ENCODE measurements at places on chromosomes 2 and 18.
A peak's percentile ranks its signal among the peaks of the same experiment; 100 is the strongest.

- H3K36me3 ChIP-seq: no peaks in the 10 kb centered on the region
- peak overlapping the region; percentile 48 for H3K4me3 ChIP-seq
- H3K27me3 ChIP-seq: no peaks in the 10 kb centered on the region
- H3K27ac ChIP-seq: peak overlapping the region; percentile 96
Measured at GRCh38 chr18:3453540-3454364, 3.8 kb downstream of the TGIF1 start.

DNA sequence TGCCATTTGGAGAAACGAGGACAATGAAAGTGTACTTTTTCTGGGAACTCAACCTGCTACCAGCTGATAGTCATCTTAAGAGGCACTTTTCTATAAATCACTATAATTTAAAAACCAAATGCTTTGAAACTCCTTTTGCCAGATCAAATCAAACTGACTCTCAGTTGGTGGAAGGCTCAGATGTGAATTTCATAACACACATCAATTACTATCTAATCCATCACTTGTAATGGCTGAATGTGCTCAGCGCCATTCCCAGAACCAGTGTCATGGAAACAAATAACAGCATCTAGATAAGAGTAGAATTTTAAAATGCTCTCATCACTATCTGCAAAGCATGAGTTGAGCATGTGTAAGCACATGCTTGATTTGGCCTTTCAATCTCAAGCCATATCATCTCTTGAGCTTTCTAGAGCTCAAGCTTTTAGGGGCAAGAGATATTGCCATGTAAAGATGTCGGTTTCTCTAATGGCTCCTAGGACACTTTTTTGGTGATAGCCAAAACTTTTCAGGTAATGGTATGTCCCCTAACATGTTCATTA lies 223.1 kb upstream of the ACVR2A start:
- H3K27me3 ChIP-seq: no peaks in the 10 kb centered on the region
- H3K4me3 ChIP-seq: no peak overlapping the region
- H3K4me1 ChIP-seq: peaks cover 23% of the 10 kb centered on the region
- H3K27ac ChIP-seq: no peak overlapping the region
- DNase-seq: no peak

- H3K4me3 ChIP-seq: no peak overlapping the region
- no peaks in the 10 kb centered on the region for H3K36me3 ChIP-seq
- no peak for DNase-seq
- H3K27me3 ChIP-seq: no peaks in the 10 kb centered on the region
- no peaks in the 10 kb centered on the region for H3K4me1 ChIP-seq
Measured at GRCh38 chr2:33927756-33928155, 328.7 kb upstream of the FAM98A start.

DNA sequence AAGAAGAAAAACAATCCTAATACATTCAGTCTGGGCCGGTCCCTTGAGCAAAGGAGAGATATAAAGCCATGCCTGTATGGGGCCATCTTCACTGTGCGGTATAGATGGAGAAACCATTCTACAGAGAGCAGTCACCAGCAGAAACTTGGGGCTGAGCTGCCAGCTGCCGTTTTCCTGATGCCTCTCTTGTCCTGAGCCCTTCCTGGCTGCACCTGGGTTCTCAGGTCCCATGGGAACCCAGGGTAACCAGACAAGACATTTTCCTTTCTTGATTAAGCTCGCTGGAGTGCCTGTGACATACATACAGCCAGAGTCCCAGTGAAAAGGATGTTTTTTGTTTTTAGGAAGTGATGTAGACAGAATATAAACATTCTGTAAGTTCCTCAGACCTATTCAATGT lies 5.3 kb upstream of the METTL21A start:
- no peak overlapping the region for H3K27ac ChIP-seq
- H3K4me3 ChIP-seq: no peak overlapping the region
- H3K27me3 ChIP-seq: no peaks in the 10 kb centered on the region

DNA sequence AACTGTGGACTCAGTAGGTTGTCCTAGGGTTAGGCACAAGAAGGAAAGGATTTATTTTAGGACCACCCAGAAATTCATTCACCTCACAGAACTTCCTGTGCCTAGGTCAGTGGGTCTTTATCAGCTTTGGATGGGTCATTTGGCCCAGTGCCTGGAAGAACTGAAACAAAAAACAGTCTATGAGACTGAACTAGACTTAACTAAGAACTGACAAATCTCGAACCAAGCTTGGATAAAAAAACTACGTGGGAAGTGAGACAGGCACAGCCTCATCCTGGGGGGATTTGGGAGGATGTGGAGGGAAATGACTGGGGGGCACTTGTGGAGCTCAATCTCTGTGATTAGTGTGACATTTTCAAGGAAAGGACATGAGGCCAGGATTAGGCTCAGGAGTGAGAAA lies 2.3 kb upstream of the OST4 start:
- H3K27me3 ChIP-seq: no peaks in the 10 kb centered on the region
- H3K4me3 ChIP-seq: no peak overlapping the region
